ENCODE measurements at places on chromosomes 7 and 10.

- DNase-seq = no peak
These were observed 673.9 kb downstream of the PHTF2 start for GRCh38 chr7:78472519-78472918.

GRCh38 chr7:128827971-128828711, 2.1 kb upstream of the FLNC start:
- no peak for DNase-seq

DNA sequence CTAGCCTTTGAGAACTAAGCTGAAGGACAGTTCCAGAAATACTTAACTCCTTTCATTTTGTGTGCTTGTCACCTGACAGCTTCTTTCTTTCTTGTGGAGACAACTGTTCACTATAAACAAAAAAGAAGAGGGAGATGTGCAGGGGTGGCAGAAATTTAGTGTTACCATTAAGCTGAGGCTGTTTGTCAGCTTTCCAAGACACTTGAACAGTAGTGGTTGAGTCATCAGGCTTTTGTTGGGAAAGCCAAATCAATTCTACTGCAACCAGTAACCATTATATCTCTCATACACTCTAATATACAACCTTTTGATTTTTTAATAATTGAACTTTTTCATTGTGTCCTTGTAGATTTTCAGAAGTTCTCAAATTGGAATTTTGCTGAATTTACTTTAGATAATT, 75.3 kb downstream of the POLL start:
- DNase-seq = no peak

GRCh38 chr7:30970074-30970473, 6.3 kb downstream of the GHRHR start:
- no peak for DNase-seq

GRCh38 chr7:129513546-129513945, 11.2 kb downstream of the SMKR1 start:
- no peak for DNase-seq

DNA sequence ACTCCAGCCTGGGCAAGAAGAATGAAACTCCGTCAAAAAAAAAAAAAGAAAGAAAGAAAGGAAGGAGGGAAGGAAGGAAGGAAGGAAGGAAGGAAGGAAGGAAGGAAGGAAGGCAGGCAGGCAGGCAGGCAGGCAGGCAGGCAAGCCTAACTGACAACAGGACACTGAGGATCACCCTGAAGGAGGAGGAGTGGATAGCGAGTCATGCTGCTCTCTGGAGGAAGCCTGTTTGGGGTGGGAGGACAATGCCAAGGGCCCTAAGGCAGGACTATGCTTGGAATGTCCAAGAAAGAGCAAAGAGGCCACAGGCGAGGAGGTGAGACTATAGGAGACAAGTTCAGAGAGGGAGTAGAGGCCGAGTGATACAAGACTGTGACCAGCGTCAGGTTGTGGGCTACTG, 107.0 kb upstream of the PARD3 start:
- no peak for DNase-seq

DNA sequence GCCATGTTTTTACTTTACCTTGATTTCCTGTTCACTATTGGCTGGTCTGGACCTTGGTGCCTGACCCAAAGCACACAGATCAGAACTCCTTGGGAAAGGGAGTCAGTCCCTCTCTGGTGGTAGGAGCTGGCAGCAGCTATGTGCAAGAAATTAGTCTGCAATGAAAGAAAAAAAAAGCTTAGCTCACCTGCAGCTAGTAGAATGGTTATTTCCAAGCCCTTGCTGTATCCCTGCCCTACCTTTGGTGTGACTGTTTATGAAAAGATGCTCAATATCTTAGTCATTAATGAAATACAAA, 68.1 kb upstream of the PAPSS2 start:
- DNase-seq = no peak

DNA sequence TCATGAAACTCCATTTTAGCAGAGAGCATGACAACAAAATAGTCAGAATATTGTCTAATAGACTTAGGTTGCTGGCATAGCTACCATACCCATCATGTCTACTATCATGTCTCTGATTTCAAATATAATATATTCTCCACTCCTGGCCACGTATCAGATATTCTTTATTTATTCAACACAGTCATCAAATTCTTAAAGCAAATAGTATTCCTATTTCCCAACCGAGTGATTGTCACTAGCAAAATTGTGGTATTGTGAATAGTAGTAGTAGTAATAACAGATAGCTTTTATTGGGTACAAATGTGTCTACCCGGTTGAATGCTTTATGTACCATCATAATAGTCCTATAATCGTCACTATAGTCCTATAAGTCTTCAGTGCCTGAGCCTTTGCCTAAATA, 918.6 kb downstream of the KCNMA1 start:
- no peak for DNase-seq

GRCh38 chr10:80168679-80169380, 36.3 kb downstream of the PLAC9 start:
- DNase-seq = no peak

DNA sequence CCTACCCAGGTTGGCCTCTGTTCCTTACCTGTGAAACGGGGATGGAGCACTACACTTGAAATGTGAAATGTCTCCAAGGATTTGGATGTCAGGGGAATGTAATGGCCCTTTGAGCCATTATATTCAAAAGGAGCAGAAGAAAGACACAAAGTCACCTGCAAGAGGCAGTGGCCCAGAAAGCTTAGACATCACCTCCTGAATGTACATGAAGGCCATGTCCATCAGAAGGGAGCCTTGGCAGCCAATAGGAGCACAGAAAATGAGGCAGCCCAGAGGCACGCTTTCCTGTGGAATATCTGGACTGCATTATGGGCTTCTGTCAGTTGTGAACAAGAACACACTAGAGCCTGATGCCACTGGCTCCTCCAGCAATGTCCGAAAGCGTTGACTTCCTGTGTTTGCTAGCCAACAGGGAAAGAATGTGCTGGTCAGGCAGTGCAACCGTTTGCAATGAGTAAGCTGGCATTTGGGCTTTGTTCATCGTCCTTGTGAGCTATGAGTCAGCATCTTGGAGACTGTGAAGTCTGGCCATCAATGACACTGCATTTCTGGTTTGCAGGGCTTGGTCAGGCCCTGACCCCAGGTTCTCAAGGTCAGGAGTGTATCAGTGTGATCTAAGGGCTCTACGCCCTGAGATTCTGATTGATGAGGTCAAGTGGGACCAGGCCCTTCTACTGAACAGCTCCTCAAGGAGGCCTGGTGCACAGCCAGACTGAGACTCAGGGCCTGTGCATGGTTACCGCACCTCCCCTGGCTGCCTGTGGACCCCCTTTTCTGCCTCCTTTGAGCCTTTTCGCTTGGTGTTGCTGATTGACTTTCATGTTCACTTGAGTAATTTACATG, 222.4 kb downstream of the RPS24 start:
- no peak for DNase-seq

DNA sequence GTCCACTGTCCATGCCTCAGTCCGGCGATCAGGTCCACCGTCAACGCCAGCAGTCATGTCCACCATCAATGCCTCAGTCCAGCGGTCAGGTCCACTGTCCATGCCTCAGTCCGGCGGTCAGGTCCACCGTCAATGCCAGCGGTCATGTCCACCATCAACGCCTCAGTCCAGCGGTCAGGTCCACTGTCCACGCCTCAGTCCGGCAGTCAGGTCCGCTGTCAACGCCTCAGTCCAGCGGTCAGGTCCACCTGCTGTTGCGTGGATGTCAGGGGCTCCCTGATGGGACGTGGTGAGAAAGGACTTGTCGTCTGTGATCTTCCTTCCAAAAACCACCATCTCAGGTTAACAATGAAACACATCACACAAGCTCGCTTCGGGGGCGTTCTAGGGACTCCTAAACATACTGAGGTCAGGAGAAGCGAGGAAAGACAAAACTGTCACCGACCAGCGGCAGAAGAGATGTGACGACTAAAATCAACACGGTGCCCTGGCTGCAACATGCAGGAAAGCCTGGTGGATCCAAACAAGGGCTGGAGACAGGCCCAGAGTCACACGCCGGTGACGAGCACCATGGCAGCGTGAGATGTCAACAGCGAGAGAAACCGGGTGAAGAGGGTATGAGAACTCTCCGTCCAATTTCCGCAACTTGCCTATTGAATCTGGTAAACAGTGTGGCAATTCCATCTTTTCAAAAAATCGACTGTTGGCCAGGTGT, 264.2 kb downstream of the MAD1L1 start:
- no peak for DNase-seq

DNA sequence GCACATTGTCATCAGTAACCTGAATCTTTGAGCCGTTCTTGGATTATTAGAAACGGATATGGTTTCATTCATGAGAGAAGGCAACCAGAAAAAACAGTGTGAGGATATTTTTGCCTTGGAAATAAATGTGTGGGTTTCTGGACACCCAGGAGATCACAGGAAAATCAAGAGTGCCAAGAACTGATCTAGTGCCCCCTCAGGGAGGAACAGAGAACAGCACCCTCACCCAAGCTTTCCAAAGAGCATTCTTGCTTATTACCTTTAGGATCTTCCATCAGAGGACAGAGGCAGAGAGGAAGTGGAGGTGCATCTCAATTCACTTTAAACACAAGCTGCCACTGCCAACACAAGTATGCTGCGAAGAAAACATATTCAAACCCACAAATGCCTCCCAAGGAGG, 851.5 kb upstream of the COBL start:
- DNase-seq = no peak

GRCh38 chr10:66783316-66783715, 142.5 kb upstream of the LRRTM3 start:
- DNase-seq = no peak

DNA sequence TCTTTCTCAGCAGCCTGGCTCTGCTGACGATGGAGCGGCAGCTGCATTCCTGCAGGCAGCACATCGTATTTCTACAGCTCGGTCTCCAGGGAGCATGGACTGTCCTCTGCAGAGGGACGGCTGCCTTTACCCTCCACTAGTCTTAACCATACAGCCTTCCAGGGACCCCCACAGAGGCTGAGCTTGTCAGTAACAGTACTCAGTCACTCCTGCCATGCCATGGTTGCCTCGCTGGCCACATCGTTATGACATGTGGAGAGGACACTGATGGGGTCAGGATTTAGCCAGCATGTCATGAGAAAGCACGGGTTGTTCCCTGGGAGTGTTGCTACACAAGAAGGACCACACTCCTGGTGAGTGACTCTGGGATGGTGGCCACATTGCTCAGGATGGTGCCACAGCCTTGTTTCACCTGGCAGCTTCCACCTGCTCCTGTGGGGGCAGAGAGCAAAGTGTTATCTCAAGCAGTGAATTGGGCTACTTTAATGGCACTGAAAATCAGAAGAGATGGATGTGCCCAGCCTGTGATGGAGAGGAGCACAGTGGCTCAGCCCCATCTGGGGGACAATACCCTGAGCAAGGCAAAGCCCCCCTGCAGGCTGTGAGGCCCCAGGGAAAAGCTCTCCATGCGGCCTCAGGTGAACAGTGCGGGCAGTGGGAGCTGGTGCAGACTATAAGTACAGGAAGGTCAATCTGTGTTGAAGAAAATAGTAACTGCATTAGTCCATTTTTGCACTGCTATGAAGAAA, 443.9 kb downstream of the TCERG1L start:
- DNase-seq = no peak

- DNase-seq = no peak
These were observed 303.6 kb upstream of the PITRM1 start for GRCh38 chr10:3476186-3476585.

GRCh38 chr10:20616056-20616671, 280.9 kb downstream of the NEBL start:
- no peak for DNase-seq

GRCh38 chr7:37927773-37928444, 7.5 kb downstream of the EPDR1 start:
- DNase-seq = no peak

DNA sequence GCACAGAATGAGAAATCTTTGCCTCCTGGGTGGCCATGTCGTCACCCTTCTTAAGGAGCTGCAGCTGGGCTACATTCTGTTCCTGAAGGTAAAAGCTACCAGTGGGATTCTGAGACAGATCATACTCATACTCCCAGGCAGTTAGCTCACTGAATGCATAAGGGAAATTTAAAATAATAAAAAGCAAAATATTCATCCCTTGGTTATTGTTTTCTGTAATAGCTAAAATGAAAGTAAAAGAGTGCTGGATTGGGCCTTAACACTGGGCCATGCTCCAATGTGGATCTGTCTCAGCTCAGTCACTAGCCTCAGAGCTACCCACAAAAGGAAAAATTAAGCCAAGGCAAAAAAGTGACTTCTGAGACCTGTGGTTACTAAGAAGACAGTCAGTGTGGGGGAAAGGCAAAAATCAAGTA, 8.9 kb upstream of the DYNC2I1 start:
- no peak for DNase-seq

DNA sequence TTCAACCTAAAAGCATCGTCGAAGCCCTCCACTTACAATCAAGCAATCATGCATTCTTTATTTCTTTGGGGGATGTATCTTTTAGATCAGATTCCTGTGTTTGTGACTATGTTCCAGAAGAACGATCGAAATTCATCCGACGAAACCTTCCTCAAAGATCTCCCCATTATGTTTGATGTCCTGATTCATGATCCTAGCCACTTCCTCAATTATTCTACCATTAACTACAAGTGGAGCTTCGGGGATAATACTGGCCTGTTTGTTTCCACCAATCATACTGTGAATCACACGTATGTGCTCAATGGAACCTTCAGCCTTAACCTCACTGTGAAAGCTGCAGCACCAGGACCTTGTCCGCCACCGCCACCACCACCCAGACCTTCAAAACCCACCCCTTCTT, 13.8 kb downstream of the GPNMB start:
- no peak for DNase-seq

DNA sequence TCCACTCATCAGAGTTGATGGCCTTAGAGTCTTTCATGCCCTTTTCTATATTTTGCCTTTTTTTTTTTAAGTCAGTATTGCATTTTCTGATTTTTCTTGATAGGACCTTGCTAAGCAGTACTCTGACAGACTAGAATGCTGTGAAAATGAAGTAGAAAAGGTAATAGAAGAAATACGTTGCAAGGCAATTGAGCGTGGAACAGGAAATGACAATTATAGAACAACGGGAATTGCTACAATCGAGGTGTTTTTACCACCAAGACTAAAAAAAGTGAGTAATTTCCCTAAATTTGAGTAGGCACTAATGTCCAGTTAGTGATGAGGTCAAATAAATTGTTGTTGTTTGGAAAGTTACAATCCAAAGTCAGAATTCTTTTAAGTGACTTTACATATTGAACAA, 7.4 kb downstream of the NUB1 start:
- no peak for DNase-seq

DNA sequence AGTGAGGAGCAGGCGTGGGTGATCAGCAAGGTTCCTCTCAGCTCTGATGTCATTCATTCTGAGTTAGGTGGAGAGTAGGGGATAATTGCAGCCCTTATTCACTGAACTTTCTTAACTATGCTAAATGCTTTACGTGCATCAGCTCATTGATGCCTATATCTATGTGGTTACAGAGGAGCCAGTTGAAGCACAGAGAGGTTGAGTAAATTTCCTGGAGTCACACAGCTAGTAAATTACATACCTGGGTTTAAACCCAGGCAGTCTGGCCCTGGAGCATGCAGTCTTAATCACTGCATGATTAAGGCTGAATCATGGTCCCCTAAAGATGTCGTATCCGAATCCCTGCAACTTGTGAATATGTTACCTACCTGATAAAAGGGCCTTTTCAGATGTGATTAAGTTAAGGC, 99.6 kb downstream of the GRK5 start:
- no peak for DNase-seq

GRCh38 chr7:100859856-100860255, 7.3 kb upstream of the TRIP6 start:
- DNase-seq = no peak

- peak; percentile 13 for DNase-seq
These were observed 51.6 kb downstream of the SMKR1 start for GRCh38 chr7:129553899-129554461.

- no peak for DNase-seq
These were observed 331.7 kb downstream of the KCNMA1 start for GRCh38 chr10:77305650-77306632.
